ENCODE measurements at places on chromosomes 5 and 9. TPM values are rescaled to one million over a fixed set of nuclear protein-coding genes. Genes with fewer than 3 reads are reported as not detected.

N4BP3 gene
- total RNA-seq: 0.95 TPM

DNA sequence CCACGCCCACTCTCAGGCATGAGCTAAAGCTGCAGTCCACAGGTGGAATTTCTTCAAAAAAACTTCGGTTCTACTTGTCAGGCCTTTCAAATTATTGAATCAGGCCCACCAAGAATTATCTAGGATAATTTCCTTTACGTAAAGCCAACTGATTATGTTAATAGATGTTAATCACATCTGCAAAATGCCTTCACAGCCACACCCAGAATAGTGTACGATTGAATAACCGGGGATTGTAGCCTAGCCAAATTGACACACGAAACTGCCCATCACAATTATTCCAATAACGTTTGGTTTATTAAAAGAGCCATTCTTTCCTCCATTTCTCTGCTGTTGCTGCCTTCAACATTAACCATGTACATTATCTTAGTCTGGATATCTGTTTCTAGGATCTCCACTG is 148.7 kb downstream of the NR3C1 start:
- no peak overlapping the region for H3K27ac ChIP-seq
- no peaks in the 10 kb centered on the region for H3K27me3 ChIP-seq
- no peak for DNase-seq
- H3K4me3 ChIP-seq: no peak overlapping the region

DNA sequence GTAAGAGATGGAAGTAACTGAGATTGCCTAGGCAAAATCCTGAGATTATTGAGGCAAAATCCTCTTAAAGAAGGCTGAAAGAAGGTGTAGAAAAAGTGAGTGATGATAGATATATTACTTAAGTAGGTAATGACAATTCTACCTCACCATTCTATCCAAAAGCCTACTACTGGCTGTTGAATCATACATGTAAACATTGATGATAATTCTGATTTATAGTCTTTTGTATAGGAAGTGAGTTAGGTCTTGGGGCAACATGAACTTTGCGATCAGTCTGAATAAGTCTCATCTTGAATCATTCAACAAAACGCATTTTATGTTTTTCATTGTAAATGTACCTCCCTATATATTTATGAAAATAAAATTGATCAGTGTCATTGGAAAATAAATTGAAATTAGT is 99.6 kb downstream of the PARP8 start:
- no peak overlapping the region for H3K27ac ChIP-seq
- no peaks in the 10 kb centered on the region for H3K27me3 ChIP-seq
- no peak for DNase-seq
- no peaks in the 10 kb centered on the region for H3K4me1 ChIP-seq
- no peaks in the 10 kb centered on the region for H3K36me3 ChIP-seq

- H3K4me3 ChIP-seq: no peak overlapping the region
- no peaks in the 10 kb centered on the region for H3K4me1 ChIP-seq
- DNase-seq: no peak
- no peak overlapping the region for H3K27ac ChIP-seq
Measured at GRCh38 chr5:133846478-133847226, 121.8 kb downstream of the C5orf15 start.

- no peaks in the 10 kb centered on the region for H3K4me1 ChIP-seq
- H3K27ac ChIP-seq: no peak overlapping the region
- no peaks in the 10 kb centered on the region for H3K27me3 ChIP-seq
- H3K4me3 ChIP-seq: no peak overlapping the region
- H3K36me3 ChIP-seq: no peaks in the 10 kb centered on the region
Measured at GRCh38 chr5:116076496-116076895, 8.3 kb upstream of the COMMD10 start.

GRCh38 chr5:81859624-81860023 is 108.7 kb upstream of the SSBP2 start:
- no peaks in the 10 kb centered on the region for H3K36me3 ChIP-seq
- no peaks in the 10 kb centered on the region for H3K27me3 ChIP-seq
- peaks cover 22% of the 10 kb centered on the region for H3K4me1 ChIP-seq
- H3K4me3 ChIP-seq: no peak overlapping the region
- no peak for DNase-seq
- H3K27ac ChIP-seq: no peak overlapping the region

DAB2IP gene
- total RNA-seq: 20.1 TPM

UGT3A2 gene
- total RNA-seq: not detected

ADAMTSL1 gene
- total RNA-seq: 9.3 TPM

DNA sequence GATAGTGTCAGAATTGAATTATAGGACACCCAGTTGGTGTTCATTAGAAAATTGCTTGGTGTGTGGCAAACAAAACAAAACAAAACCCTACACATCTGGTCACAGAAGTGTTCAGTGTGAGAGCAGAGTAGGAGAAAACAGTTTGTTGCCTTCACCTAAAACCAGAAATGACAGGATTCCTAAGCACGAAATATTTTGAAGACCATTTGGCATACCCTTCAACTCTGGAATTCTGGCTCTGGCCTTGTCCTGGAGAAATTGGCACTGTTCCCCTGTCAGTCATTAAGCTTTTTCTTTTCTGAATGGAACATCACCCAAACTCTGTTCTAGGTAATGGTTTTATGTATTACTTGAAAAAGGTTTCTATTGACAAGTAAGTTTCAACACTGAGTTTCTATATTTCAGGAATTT is 110.2 kb upstream of the PCA3 start:
- no peaks in the 10 kb centered on the region for H3K36me3 ChIP-seq
- H3K27me3 ChIP-seq: no peaks in the 10 kb centered on the region
- DNase-seq: no peak

GRCh38 chr9:90946982-90947381 is 145.4 kb downstream of the SYK start:
- H3K27me3 ChIP-seq: no peaks in the 10 kb centered on the region
- no peaks in the 10 kb centered on the region for H3K4me1 ChIP-seq
- H3K27ac ChIP-seq: no peak overlapping the region
- DNase-seq: no peak

EQTN gene
- not detected for total RNA-seq

Measured in sigmoid colon (tissue), 7 donors.